ENCODE measurements at places on chromosomes 2 and 18. TPM values are rescaled to one million over a fixed set of nuclear protein-coding genes. Genes with fewer than 3 reads are reported as not detected.

The POTEJ gene
- not detected for total RNA-seq

The RGPD8 gene
- 13.0 TPM for total RNA-seq

DNA sequence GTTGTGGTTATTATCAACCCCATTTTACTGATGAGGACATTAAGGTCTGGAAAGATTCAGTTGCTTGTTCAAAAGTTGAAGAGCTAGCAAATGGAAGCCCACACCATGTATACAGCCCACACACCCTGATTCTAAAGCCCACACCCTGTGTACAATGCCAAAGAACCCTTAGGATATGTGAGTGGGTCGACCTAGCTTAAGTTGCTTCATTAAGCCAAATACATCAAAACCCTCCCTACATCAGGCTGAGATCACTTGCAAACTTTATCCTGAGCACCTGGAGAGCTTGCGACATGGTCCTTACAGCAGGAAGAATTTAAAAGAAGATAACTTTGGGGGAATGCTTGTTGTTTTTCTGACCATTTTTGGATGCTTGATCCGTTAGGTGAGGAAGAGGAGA is 435 bp upstream of the ARHGAP25 start:
- peaks cover 9% of the 10 kb centered on the region for H3K36me3 ChIP-seq
- H3K27ac ChIP-seq: no peak overlapping the region
- no peaks in the 10 kb centered on the region for H3K27me3 ChIP-seq
- no peak overlapping the region for H3K4me3 ChIP-seq

- no peak for DNase-seq
- no peak overlapping the region for H3K4me3 ChIP-seq
- no peaks in the 10 kb centered on the region for H3K4me1 ChIP-seq
- peaks cover 13% of the 10 kb centered on the region for H3K27me3 ChIP-seq
- H3K36me3 ChIP-seq: no peaks in the 10 kb centered on the region
Measured at GRCh38 chr2:204353823-204354222, 191.5 kb upstream of the PARD3B start.

DNA sequence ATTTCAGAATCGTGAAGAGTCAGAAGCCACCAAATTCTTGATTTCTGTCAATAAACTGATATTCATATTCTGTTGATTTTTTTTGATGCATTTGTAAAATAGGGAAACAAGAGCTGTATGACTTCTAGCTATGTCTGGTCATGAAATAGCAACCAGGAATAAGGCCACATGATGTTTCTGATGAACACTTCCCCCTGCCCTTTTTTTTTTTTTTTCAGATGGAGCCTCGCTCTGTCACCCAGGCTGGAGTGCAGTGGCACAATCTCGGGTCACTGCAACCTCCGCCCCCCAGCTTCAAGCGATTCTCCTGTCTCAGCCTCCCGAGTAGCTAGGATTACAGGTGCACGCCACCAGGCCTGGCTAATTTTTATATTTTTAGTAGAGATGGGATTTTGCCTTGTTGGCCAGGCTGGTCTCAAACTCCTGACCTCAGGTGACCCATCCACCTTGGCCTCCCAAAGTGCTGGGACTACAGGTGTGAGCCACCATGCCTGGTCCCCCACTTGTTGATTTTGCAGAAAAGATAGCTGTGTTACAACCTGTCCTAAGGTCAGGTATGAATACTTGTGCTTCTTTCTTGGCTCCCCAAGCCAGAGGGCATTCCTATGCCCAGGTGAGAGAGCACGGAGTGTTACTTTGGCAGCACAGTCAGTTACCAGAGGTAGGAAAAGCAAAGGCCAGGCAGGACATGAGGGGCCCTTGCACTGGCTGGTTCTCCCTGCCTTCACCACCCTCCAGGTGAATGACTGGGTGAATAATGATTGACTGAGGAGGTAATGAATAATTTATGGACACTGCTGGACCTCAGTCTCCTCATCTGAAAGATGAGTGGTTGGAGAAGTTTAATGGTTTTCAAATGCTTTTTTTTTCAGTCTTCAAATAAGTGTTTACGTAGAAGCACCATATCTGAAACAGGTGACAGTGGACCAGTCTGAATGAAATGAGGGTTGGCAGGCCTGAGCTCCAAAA is 39.6 kb downstream of the PAX8 start:
- peaks cover 43% of the 10 kb centered on the region for H3K4me1 ChIP-seq
- H3K36me3 ChIP-seq: peaks cover 13% of the 10 kb centered on the region
- no peak overlapping the region for H3K27ac ChIP-seq
- no peak overlapping the region for H3K4me3 ChIP-seq
- H3K27me3 ChIP-seq: no peaks in the 10 kb centered on the region

- no peaks in the 10 kb centered on the region for H3K36me3 ChIP-seq
- no peaks in the 10 kb centered on the region for H3K27me3 ChIP-seq
- no peak overlapping the region for H3K27ac ChIP-seq
- no peaks in the 10 kb centered on the region for H3K4me1 ChIP-seq
Measured at GRCh38 chr2:40700231-40700954, 248.5 kb upstream of the SLC8A1 start.

- H3K4me3 ChIP-seq: no peak overlapping the region
- no peak for DNase-seq
- H3K36me3 ChIP-seq: peaks cover 30% of the 10 kb centered on the region
- H3K27ac ChIP-seq: peak overlapping the region; percentile 61
Measured at GRCh38 chr2:174563530-174564282, 33.9 kb downstream of the WIPF1 start.

DNA sequence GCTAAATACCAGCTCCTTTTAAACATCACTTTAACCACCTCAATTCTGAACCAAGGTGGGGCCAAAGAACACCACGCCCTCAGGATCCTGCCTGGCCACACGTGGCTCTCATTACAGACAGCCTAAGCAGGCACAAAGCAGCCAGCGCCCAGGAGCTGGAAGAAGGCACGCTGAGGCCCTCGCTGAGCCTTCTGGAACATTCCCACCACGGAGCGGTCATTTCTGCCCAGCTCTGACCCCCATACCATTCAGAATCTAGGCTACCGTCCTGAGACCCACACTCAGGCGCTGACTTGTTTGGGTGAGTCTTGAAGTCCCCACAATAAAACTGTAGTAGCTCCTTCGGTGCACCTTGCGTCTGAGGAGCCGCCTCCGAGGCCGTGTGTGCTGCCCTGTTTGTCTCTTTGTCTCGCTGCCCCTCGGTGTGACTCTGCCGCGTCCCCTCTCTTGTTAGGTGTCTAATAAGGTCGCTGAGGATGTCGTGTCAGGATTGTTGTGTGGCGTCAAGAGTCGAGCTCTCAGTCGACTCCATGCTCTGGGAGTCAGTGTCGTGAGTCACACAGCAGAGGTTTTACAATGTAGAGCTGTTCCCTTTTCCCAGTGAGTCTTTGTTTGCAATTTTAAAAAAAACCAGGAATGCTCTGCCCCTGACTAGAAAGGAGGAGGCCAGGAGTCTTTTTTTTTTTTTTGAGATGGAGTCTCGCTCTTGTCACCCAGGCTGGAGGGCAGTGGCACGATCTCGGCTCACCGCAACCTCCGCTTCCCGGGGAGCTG is 242.4 kb downstream of the KLHL29 start:
- DNase-seq: no peak
- H3K27me3 ChIP-seq: no peaks in the 10 kb centered on the region
- H3K27ac ChIP-seq: no peak overlapping the region
- no peaks in the 10 kb centered on the region for H3K4me1 ChIP-seq

GRCh38 chr2:238060096-238060541 is 682 bp upstream of the SCLY start:
- H3K27me3 ChIP-seq: peaks cover 3% of the 10 kb centered on the region
- H3K4me3 ChIP-seq: peak overlapping the region; percentile 90
- peaks cover 45% of the 10 kb centered on the region for H3K4me1 ChIP-seq
- peaks cover 15% of the 10 kb centered on the region for H3K36me3 ChIP-seq
- H3K27ac ChIP-seq: peak overlapping the region; percentile 87

DNA sequence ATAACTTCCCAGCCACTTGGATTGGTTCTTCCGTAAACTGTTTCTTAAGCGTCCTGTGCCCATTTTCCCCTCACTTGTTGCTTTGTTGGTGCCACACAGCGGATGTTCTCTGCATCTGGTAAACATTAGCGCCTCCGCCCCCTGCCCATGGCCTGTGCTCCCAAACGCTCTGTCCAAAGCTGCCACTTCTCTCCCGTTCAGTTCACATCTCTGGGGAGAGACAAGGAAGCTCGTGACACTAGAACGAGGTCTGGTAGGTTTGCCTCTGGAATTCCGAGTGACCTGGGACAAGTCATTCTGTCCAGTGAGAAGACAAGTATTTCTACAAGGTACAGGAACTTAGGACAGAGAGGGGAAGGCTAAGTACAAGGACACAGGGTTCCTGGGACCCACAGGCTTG is 9.4 kb downstream of the COPS9 start:
- no peaks in the 10 kb centered on the region for H3K27me3 ChIP-seq
- no peak overlapping the region for H3K4me3 ChIP-seq
- peaks cover 40% of the 10 kb centered on the region for H3K36me3 ChIP-seq
- H3K27ac ChIP-seq: no peak overlapping the region
- peaks cover 2% of the 10 kb centered on the region for H3K4me1 ChIP-seq

Data from activated naive CD4-positive, alpha-beta T cell treated with anti-CD3 and anti-CD28 coated beads for 36 hours (primary cell).